ENCODE measurements at places on chromosomes 3 and 15. TPM values are rescaled to one million over a fixed set of nuclear protein-coding genes. Genes with fewer than 3 reads are reported as not detected.
A peak's percentile ranks its signal among the peaks of the same experiment; 100 is the strongest.

- DNase-seq: no peak
Observed at GRCh38 chr3:43215663-43216275, 70.6 kb upstream of the SNRK start.

SAMD7 gene
- total RNA-seq: not detected

GRCh38 chr3:64616953-64617352, 70.8 kb downstream of the ADAMTS9 start:
- DNase-seq: no peak

- DNase-seq: no peak
Observed at GRCh38 chr3:114928989-114929640, 218.0 kb downstream of the ZBTB20 start.

PTPRG gene
- 80.4 TPM for total RNA-seq

DNA sequence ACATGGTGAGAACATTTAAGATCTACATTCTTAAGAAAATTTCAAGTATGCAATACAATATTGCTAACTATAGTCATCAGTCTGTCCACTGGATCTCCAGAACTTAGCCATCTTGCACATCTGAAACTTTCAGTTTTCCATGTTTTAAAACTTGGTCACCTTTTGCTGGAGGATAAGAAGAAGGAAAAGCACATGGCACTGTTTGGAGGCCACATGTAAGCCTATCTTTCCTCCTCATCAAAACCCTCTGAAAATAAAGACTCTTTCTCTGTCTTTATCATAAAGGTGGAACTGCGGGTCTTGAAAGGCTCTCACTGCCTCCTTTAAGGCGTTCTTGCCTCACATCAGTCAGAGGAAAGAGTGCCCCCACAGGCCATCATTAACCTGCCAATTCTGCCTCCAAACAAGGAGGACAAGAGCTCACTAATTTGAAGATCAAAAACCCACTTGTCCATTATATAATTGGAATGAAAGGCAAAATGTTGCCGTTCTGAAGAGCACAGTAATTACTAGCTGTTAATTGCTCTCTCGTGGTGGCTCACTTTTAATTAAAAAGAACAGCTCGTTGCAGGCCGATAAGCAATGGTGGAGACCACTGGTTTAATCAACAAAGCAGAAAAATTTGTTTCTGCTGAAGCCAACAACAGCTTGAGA, 157.8 kb downstream of the MECOM start:
- DNase-seq: no peak

GRCh38 chr3:100915706-100916495, 77.3 kb downstream of the ABI3BP start:
- no peak for DNase-seq

NANOGP8 gene
- 0.48 TPM for total RNA-seq

GRCh38 chr3:105944721-105945120, 75.9 kb upstream of the CBLB start:
- DNase-seq: no peak

KLHL6 gene
- 3.0 TPM for total RNA-seq

DNA sequence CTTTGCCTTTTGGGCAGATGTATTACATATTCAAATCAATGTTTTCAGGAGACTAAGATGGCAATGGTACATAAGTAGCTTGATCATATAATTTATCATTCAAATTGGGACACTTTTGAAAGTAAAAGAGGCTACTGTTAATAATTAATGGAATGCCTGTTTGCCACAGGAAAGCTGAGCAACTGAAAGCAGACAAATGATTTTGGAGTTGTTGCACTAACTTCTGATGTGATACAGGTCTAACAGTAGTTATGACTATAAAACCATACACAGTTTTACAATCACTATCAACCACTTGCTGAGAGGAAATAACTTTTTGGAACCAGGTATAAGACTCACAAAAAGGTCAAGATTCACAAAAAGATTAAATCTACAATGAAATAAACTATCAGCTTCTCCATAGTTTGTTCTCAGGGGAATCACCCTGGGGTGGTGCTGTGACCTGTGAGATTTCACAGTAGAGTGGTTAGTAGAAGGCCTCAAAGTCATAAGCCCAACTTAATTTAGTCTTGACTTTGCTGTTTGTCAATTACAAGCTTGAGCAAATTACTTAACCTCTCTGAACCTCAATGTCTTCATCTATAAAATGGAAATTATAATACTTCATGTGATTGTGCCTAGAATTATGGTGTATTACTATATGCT, 42.7 kb downstream of the HHLA2 start:
- no peak for DNase-seq

DNA sequence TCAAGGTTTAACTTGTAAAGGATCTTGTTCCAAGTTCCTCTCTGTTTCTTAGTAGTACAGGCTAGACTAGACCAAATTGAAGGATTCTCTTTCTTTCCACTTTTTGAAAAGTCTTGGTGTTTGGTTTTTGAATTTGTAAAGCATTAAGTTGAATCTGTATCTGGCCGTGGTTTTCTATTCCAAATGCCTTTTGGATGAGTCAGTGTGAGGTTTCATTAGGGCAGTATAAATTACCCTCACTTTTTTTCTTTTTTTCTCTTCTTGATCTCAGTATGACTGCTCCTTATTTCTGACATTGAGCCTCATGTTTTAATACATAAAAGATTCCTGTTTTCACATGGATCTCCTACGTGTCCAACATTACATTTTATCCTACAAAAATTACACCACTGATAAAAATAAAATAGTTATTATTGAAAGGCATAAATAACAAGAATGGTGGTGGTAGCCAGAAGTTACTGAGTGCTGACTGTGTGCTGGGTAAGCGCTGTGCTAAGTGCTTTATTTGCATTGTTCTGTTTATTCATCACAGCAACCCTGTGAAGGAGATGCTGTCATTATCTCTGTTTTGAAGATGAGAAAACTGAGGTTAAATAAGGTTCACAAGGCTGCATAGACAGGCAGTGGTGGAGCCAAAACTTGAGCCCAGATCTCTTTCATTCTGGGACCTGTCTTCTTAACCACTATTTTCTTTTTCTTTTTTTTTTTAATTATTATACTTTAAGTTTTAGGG, 48.3 kb downstream of the MITF start:
- no peak for DNase-seq

IL12A gene
- total RNA-seq: not detected

GRCh38 chr3:67384760-67385397, 269.5 kb downstream of the SUCLG2 start:
- DNase-seq: no peak

LYZL4 gene
- total RNA-seq: not detected

CPNE9 gene
- total RNA-seq: not detected

DNA sequence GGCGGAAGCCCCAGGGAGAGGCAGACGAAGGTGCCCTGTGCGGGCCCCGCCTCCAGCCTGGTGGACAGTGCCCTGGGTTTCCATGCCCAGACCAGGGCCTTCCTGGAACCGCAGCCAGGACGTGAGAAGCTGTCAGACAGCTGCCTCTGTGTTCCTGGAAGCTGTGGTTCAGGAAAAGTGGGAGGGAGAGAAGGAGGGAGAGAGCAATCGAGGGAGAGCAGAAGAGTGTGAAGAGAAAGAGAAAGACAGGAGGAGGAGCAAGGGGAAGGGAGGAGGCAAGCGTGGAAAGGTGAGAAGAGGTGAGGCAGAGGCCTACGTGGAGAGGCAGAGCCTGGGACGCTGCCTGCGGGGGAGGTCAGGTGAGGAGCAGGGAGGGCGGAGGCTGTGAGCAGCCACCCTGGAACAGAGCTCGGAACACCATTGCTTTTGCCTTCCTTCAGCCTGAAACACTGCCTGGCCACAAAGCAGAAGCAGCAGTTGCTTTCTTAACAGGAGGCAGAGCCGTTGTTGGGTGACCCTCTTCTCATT, 18.6 kb downstream of the ZDHHC19 start:
- DNase-seq: no peak

POLQ gene
- total RNA-seq: 0.23 TPM

DNA sequence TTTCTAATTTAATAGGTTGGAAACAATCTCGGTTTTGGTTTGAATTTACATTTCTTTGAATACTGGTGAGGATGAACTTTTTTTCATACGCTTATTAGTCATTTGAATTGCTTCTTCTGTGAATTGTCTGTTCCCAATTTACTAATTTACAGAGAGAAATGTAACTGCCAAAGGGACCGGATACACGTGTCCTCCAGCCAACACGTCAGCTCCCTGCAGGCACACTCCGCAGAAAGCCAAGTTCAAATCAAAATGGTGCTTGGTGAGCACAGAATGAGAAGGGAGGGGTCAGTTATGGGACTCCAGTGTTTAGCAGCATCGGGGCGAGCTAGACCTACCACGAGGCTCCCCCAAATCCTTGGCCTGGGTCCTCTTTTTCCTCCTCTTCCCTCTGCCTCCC, 10.8 kb upstream of the TSEN2 start:
- no peak for DNase-seq

RCCD1 gene
- 7.4 TPM for total RNA-seq

DNA sequence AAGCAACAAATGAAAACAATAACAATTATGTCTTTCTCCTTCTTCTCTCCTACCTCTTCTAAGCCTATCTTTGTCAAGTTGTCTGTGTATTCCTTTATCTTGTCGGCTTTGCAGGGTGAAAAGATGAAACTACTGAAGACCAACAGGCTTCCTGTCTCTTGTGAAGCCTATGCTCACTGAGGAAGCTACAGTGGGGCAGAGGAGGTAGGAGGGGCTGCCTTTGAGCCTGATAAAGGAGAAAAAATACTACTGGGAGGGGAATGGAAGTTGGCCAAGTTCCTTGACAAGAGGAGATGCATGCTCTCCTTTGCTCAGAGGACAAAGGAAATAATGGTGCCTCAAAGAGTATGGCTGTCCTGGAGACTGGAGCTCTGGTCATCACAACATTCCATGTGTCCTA, 92.0 kb downstream of the IGSF11 start:
- DNase-seq: no peak

DNA sequence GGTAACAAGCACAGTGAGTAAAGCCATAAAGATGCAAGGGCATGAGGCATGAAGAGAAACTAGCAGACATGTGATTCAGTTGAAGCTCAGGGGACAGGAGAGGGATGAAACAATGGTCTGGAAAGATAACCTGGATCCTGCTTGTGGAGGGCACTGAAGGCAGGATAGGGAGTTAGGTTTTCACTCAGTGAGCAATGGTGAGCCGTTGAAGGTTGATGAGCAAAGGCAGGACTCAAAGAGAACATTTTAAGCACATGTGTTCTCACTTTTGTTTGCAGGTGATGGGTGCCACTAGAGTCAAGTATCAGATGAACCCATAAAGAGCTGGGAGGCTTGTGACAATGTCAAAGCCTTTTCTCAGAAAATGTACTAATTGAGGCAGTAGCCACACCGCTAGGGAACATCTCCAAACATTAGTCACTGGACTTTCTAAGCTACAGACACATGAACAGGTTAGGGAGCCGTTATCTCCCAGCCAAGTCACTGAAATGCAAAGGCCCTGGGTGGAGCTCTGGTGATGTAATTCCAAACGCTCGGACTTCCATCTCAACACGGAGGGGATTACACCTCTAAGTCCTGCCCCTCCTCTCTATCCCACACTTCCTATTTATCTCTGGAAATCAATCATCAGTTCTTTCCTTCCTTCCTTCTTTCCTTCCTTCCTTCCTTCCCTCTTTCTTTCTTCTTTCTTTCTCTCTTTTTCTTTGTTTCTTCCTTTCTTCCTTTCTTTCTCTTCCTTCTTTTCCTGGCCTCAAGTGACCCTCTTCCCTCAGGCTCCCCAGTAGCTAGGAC, 22.7 kb downstream of the KLHL6 start:
- no peak for DNase-seq

- no peak for DNase-seq
Observed at GRCh38 chr3:14918356-14918860, 29.0 kb upstream of the NR2C2 start.

DNA sequence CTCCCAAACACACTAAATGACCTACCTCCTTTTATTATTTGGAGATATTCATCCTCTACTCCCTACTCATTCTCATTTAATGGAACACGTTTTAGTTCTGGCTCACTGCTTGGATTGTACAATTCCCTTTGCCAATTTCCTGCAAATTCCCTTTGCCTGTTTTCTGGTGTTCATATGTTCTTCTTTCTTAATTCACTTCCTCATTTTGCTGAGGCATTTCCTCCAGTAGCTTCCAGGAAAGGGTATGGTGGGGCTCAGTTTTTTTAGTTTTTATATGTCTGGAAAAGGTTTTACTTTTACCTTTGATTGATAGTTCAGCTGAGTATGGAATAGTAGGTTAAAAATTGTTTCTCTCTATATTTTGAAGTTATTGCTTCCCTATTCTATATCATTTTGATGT, 143.6 kb upstream of the GOLIM4 start:
- no peak for DNase-seq

- no peak for DNase-seq
Observed at GRCh38 chr3:198061119-198062067, 101.4 kb downstream of the LMLN start.

HES1 gene
- total RNA-seq: 29.2 TPM

- DNase-seq: no peak
Observed at GRCh38 chr3:192884777-192885773, 32.6 kb downstream of the MB21D2 start.

DNA sequence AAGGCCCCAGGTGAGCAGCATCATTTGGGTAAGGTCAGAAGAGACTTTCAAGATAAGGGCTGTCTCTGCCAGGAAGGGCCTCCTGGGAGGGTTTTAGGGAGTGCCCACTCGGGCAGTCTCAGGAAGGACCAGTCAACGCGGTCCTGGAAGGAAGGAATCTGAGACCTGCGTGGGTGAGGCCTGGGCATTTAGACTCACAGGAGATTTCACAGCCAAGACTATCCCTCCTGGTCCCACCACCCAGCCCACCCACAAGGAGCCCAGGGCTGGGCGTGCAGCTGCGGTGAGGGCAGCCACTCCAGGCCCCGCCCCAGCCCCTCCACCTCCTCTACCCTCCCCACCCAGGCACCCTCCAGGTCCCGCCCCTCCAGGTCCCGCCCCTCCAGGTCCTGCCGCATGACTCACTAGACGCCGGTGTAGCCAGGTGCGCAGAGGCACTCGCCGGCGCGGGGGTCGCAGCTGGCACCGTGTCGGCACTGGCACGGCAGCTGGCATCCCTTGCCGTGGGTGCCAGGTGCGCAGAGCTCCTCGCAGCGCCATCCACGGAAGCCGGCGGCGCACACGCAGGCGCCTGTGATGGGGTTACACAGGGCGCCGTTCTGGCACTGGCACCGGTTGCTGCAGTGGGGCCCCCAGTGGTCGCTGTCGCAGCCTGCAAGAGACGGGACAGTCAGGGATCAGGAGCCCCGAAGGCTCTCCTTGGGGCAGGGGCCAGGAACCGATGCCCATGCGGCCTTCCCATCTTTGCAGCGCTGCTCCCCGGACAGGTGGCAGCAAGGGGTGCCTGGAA, 112.7 kb downstream of the RAB11A start:
- DNase-seq: peak; percentile 72

DNA sequence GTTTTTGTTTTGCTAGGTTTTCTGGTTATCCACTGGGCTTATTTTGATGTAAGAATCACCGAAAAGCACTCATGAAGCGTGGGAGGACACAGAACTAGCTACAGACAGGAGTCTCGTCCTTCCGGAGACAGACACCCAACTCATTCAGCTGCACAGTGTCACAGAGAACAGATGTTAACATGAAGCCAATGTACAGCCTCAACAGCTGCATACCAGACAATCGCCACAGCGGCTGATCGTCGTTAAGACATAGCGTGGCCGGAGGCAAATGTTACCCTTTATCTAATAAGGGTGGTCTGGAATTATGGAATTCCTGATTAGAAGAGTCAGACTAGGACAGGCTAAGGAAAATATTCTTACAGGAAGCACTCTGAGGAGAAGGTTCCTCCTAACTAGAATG, 1.1 kb upstream of the PYGO1 start:
- DNase-seq: no peak

EPHB1 gene
- 3.7 TPM for total RNA-seq

CNTN3 gene
- total RNA-seq: 5.3 TPM

GRCh38 chr3:76570436-76571057, 469.4 kb upstream of the ROBO2 start:
- DNase-seq: no peak

GOLGA6D gene
- total RNA-seq: not detected

C3orf33 gene
- 3.0 TPM for total RNA-seq

ZBTB47 gene
- 109 TPM for total RNA-seq

- DNase-seq: no peak
Observed at GRCh38 chr3:169453256-169454059, 210.1 kb downstream of the MECOM start.
